ENCODE measurements at places on chromosomes 7 and 10. TPM values are rescaled to one million over a fixed set of nuclear protein-coding genes. Genes with fewer than 3 reads are reported as not detected.

DNA sequence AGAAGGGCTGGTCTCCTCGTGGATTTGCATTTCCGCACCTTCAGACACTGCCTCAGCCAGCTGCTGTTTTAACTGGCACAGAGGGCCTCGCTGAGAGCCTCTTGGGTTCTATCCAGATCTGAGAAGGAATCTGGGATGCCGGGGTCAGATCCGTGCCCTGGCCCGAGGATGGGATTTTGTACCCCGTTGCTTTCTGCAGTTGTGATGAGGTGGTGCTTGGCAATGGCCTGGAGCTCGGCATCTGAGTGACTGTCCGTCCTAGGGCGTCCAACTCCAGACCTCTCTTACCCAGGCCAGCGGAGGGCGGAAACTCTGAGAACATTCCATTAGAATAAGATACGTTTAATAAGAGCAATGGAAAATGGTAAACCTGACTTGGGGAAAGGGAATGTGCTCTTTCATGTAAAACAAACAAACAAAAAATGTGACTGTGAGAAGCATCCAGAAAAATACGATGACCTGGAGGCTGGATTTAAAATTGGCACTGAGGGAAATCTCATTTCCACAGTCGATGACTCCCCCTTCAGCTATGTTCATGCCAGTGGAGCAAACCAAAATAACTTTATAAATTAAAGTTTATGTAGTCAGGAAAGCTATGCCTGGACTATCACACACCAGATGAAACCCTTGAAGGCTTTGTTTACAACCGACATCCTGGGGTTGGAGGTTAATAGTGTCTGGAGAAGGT is 39.6 kb downstream of the GRK5 start:
- DNase-seq: peak; percentile 90

DNA sequence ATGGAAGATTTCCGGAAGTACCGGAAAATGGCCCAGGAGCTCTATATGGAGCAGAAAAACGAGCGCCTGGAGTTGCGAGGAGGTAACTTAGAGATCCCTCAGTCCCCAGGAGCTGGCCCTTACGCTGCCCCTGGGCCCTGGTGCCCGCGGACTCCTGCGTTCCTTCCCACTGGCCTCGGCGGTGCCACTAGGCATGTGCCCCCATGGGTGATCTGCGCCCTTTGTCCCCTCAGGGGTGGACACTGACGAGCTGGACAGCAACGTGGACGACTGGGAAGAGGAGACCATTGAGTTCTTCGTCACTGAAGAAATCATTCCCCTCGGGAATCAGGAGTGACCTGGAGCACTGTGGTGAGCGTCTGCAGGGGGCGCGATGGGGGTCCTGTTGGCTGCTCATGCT is 24.2 kb upstream of the CHST12 start:
- no peak for DNase-seq

- no peak for DNase-seq
These were observed 4.6 kb upstream of the TSPAN14 start for GRCh38 chr10:80449520-80449919.

GRCh38 chr10:45500304-45500703 is 126.3 kb downstream of the ALOX5 start:
- no peak for DNase-seq

DNA sequence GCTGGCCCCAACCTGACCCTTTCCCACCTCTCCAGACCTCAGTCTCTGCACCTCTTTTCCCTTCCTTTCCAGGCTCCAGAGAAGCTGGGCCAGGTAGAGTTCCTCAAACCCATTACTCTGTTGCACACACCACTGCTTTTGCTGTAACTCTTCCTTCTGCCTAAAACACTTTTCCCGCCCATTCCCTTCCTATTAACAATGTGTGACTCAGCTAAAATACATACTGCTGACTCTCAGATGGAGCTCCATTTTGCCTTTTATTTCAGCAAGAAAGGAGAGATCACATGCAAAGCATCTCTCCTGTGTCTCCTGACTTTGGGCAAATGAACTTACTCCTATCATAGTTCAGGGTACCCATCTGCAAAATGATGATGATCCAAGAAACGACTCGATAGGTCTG is 201.0 kb downstream of the CALN1 start:
- DNase-seq: no peak

- DNase-seq: peak; percentile 50
These were observed 68.8 kb upstream of the ABLIM1 start for GRCh38 chr10:114726820-114727271.

DNA sequence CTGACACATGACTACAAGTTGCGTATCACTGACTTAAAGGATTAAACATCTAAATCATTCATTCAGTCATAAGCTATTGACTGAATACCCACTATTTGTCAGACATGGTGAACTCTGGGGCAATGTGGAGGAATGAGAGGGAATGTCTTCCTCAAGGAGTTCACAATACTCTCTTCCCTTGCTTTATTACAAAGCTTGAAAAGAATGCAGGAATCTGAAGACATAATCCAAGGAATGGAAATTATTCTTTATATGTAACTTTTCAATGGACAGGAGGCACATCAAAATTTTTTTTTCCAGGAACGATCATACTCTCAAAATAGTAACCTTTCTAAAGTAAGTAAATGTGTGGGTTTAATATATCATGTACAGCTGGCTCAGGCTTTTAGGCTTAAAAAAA is 111.9 kb downstream of the ATXN7L1 start:
- DNase-seq: no peak

DNA sequence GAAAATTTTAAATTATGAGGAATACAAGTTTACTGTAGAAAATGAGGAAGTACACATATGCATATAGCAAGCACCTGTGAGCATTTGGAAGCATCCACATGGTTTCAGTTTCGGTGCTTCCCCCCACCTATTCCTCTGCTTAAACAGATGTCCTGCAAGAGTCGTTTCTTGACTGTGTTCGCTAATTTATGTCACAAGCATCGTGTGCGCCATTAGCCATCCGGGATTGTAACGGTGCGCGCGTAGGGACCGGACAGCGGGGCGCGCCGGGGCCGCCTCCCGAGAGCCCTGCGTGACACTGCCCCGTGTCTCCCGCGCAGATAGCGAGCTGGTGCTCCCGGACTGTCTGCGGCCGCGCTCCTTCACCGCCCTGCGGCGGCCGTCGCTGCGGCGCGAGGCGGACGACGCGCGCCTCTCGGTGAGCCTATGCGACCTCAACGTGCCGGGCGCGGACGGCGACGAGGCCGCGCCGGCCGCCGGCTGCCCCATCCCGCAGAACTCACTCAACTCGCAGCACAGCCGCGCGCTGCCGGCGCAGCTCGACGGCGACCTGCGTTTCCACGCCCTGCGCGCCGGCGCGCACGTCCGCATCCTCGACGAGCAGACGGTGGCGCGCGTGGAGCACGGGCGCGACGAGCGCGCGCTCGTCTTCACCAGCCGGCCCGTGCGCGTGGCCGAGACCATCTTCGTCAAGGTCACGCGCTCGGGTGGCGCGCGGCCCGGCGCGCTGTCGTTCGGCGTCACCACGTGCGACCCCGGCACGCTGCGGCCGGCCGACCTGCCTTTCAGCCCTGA is 90.9 kb downstream of the NEURL1 start:
- no peak for DNase-seq

DNA sequence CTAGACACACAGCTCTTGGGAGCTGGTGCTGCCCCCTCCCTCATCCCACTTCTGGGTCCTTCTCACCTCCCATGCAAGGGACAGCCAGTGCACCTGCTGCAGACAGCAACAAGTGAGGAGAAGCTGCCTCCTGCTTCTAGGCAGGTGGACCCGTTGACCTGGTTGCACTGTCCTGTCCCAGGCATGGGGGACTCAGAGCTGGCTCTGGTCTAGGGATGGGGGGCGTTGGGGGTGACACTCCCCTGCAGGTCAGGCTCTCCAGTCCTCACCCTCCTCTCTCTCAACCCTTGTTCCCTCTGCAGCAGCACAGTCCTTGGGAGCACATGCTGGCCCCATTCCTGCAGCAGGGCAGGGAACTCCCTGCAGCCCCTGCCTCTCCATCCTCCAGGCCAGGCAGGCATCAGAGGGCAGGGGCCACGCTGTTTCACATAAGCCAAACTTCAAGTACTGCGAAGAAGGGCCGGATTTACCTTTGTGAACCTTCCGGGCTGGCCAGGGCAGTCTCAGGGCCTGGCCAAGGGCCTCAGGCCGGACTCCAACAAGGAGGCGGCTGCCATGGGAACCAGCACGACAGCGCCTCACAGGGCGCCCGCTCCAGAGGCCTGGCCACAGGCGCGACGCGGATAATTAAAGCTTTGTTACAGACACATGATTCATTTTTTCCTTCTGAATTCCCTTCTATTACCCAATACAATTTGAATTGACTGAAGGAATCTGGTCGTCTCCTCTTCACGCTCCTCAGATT is 48.5 kb downstream of the RASGEF1A start:
- DNase-seq: no peak

DNA sequence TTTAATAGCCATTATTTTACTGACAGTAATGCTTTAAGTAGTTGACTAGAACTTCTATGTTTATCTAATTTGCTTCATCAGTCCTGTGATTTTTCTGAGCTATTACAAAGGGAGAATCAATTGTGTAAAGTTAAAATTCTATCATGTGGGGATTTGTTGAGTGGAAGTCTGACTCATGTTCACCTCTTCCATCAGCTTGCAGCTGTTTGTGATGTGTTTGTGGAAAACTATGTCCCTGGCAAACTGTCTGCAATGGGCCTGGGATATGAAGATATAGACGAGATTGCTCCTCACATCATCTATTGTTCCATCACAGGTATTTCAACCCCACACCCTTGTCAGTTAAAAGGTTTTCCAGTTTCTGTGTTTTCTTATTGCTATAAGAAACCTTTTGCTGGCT is 59.9 kb downstream of the SUGCT start:
- DNase-seq: peak; percentile 27

DNA sequence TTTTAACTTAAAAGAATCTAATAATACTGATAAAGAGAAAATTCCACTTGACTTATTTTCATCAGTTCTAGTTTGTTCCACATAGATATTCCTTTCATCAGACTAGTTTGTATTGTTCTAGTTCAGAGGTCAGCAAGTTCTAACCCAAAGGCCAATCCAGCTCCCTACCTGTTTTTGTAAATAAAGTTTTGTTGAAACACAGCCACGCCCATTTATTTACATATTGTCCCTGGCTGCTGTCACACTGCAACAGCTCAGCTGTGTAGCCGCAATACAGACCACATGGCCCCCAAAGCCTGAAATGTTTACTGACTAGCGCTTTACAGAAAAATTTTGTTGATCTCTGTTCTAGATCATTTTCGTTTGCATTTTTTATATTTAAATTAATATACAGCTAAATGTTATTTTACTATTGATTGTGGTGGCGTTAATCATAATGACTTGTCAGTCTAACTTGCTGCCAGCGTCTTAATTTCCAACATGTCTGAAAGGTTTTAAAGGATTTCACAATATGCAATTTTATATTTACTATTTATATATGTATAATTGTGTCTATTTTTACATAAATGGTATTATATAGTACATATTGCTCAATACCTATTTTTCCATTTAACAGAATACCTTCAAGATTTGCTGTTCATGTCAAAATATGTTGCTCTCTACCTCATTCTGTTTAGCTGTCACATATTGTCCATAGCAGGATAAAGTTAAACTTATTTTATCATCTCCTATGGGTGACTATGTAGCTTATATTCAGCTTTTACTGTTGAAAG is 159.3 kb downstream of the DYNC1I1 start:
- DNase-seq: no peak

DNA sequence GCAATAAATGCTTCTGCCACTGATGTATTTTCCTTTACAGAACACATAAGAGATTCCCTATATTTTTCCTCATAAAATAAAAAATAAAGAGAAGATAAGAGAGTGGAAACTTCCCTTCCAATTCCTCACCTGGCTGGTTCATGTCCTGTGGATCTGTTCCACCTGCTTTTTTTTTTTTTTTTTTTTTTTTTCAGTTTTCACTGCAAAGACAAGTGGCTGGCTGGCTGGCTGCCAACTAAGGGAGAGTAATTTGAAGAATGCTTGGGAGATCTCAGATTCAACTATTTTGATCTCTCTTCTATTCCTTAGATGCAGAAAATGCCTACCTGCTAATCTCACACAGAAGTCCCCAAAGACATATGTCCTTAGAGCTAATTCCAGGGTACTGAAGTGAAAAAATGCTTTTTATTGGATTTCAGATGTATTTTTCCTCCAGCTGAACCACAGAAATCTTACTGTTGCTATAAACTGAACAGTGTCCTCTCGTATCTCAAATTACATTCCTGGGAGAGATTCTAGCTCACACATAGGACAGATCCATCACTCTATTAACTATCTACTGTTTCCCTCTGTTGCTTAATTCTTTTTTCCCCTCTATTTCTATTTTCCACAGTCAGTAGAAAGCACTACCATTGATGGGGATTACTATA is 120.8 kb downstream of the NRCAM start:
- peak; percentile 19 for DNase-seq

DNA sequence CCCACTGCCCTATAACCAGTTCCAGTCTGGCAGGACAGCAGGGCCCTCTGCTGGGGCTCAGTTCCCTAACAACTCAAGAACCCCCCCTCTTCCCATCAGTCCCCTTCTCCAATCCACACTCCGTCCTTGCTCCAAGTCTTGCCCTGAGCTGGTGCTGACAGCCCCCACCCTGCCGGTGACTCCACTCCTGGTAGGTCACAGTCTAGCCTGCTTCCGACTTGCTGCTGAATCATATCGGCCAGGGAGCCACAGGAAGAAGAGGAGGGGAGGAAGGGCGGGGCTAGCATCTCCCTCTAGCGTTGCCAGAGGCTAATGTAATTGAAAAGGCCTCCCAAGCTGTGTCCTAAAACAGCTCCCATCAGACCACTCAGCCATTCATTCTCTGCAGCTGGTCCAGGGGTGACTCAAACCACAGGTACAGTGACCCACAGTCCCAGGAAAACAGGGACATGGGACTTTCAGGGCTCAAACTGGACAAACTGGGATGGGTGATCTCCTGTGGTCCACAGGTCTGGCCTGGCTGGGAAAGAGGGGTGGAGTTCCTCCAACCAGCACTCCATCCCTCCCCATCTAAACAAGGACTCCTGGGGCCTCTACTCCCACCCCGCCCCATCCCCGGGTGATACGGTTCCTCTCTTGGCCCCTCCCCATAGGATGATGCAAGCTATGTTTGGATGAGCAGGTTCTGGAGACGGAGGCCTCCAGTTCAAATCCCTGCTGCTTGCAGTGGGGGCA is 158.8 kb downstream of the SH3PXD2A start:
- DNase-seq: peak; percentile 83

Gene GDF2
- polyA plus RNA-seq: not detected

Gene CYP2C19
- not detected for polyA plus RNA-seq

Gene WDR86
- not detected for polyA plus RNA-seq

Gene NYAP1
- polyA plus RNA-seq: 0.46 TPM

Gene EGR2
- polyA plus RNA-seq: 0.54 TPM

Gene CHN2
- 1.4 TPM for polyA plus RNA-seq

Gene KIAA1549
- 3.9 TPM for polyA plus RNA-seq

Gene CDHR1
- polyA plus RNA-seq: 0.13 TPM
